ENCODE measurements at places on chromosomes 4 and X. TPM values are rescaled to one million over a fixed set of nuclear protein-coding genes. Genes with fewer than 3 reads are reported as not detected.

Gene IRS4
- total RNA-seq, result not detected

Gene CITED1
- not detected for total RNA-seq

Gene CCDC149
- total RNA-seq, result 10.1 TPM

Gene NCAPG
- 4.7 TPM for total RNA-seq

Gene FOXR2
- total RNA-seq, result not detected

Gene FGFR3
- total RNA-seq, result 3.3 TPM

Gene GLUD2
- total RNA-seq, result 1.8 TPM

Gene TSPAN6
- 31.8 TPM for total RNA-seq

Gene GIMD1
- total RNA-seq, result not detected

Gene ITM2A
- total RNA-seq, result 2.1 TPM

Gene CTSO
- total RNA-seq, result 20.3 TPM

Gene ZMYM3
- 8.7 TPM for total RNA-seq

Gene BEX2
- 0.60 TPM for total RNA-seq

Gene GPC3
- total RNA-seq, result 0.63 TPM

Gene IL1RAPL1
- 0.86 TPM for total RNA-seq

Gene GSPT2
- 4.6 TPM for total RNA-seq

Gene UBA1
- total RNA-seq, result 115 TPM

Gene BEND2
- not detected for total RNA-seq

Gene ZNF185
- 1.7 TPM for total RNA-seq

Gene FDCSP
- total RNA-seq, result not detected

Gene CCDC160
- total RNA-seq, result not detected

Gene PRDM5
- total RNA-seq, result 15.4 TPM

Gene ZNF630
- 1.9 TPM for total RNA-seq

Gene SSX3
- not detected for total RNA-seq

Gene TLL1
- total RNA-seq, result not detected

Gene ADGRL3
- total RNA-seq, result not detected

Gene PRRG3
- 0.47 TPM for total RNA-seq

Gene CFAP99
- not detected for total RNA-seq

Gene FRAS1
- 0.26 TPM for total RNA-seq

Gene CXCL3
- 0.86 TPM for total RNA-seq

Gene ZMAT1
- total RNA-seq, result under 0.01 TPM

Gene RXFP1
- total RNA-seq, result 0.34 TPM

Gene GASK1B
- 38.0 TPM for total RNA-seq

Gene CT45A2
- not detected for total RNA-seq

Gene ODAM
- total RNA-seq, result not detected

Gene SSX1
- not detected for total RNA-seq

Gene NHSL2
- 9.5 TPM for total RNA-seq

Gene DCX
- not detected for total RNA-seq

Gene DAPP1
- 0.09 TPM for total RNA-seq

Gene PPM1K
- 23.2 TPM for total RNA-seq

Gene OPHN1
- total RNA-seq, result 11.8 TPM

Gene OPN1LW
- total RNA-seq, result not detected

Gene TDO2
- total RNA-seq, result 9.3 TPM

Gene ACOX3
- total RNA-seq, result 26.0 TPM

Gene ENAM
- total RNA-seq, result 0.94 TPM

Gene CSAG2
- not detected for total RNA-seq

Gene TMPRSS11A
- total RNA-seq, result not detected

Gene MYL5
- total RNA-seq, result 27.6 TPM

Gene TACR3
- not detected for total RNA-seq

Gene UGT8
- total RNA-seq, result not detected

Gene SSX2
- not detected for total RNA-seq

Measured in bronchial smooth muscle cell (primary cell).